ENCODE measurements at places on chromosomes 3 and 15.

GRCh38 chr3:81295906-81296577 lies 465.4 kb downstream of the GBE1 start:
- no peak for DNase-seq

DNA sequence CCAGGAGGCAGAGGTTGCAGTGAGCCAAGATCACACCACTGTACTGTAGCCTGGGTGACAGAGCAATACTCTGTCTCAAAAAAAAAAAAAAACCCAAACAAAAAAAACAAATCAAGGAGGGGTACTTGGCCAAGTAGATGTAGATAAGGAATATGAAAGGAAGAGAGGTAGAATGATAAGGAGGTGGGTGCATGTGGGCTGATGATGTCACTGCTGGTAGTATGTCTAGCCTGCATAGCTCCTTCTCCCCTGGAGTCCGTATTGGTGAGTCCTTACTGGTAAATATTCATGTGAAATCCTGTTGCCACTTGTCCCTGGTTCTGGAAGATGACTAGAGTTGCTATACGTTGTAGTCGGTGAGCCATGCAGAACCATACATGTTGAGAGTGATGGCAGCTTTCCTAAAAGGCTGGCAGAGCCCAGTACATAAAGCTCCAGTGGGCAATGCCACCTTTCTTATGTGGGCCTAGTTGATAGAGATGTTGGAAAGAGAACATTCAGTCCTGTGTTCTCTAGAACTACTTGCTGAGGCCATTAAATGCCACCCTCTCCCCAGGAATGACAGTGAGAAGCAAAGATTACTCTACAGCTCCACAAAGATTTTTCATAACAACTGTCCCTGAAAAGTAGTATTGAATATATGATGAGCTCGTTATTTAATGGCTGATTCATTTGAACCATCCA lies 11.0 kb downstream of the KAT2B start:
- no peak for DNase-seq

DNA sequence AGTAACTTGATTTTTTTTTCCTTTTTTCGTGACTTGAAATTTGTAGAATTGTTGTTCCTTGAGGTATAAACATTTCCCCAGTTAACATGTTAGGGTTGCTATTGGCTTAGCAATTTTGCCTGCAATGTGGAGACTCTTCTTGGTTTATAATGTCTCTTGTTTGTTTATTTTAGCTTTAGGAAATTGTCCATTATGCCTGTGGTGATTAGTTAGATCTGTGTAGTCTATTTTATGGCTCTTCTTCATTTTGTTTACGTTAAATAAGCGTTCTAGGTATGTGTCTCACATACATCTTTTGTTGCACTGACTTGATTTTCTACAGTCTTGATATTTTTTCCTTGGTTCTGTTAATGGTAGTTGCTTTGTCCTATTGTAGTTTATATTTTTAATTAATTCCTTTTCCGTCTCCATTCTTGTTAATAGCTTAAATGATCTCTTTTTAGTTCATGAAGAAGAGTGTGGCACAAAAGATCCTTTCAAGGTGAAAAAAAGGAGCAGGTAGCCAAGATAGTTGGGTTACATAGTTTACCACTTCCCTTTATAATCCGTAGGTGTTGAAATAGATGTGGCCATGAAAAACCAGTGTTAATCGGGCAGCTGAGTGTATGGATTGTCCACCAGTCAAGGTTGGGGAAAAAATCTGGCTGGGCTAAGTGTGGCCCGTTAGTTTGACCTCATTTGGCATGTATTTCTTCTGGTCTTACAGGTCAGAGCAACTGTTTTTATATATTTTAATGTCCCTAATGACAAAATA lies 12.1 kb downstream of the IQGAP1 start:
- DNase-seq: no peak

DNA sequence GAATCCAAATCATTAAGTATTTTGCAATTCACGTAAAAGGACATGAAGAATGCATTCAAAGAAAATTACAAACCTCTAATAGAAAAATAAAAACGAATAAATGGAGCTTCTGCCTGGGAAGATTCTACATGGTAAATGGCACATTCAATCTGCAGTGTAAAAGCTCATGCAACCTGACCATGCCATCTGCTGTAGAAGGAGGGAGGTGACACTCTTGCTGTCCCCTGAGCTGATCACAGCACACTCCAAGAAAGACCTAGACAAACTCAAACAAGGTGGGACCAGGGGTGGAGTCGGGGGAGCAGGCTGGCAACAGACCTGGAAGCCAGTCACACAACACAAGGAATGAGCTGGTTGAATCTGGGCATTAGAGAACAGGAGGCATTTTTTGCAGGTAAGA lies 101.8 kb downstream of the BDH1 start:
- DNase-seq: no peak

- no peak for DNase-seq
Measured at GRCh38 chr3:50167069-50167840, 12.1 kb downstream of the SEMA3F start.

DNA sequence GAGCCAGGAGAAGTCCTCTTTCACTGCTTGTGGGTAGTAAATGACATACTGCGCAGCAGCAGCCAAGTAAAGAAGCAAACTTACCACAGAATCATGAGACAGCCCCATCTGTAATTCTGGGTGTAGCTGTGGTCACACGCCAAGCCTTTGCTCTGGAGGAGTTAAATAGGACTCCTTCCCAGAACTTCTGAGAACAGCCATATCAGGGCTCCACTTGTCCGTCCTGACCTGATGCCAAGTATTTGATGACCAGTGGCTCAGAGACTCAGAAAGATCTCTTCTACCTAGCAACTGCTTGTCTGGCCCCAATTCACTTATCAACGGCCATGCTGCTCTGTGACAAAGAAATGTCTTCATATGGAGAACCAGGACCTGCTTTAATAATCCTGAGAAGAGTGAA lies 20.6 kb upstream of the GOLIM4 start:
- no peak for DNase-seq

DNA sequence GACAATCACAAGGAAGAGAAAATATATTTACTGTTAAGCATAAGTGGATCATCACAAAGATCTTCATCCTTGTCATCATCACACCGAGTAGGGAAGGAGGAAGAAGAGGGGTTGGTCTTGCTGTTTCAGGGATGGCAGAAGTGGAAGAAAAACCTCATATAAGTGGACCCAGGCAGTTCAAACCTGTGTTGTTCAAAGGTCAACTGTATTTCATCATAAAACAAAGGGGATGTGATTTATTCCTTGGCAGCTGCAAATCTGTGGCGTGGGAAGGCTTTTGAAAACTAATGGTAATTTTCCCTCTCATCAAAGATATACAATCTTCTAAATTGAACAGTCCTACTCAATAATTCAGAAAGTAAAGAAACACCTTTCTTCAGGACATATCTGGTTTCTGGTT lies 129.9 kb upstream of the ABI3BP start:
- DNase-seq: no peak

GRCh38 chr15:80456517-80457492 lies 52.6 kb downstream of the ARNT2 start:
- DNase-seq: no peak

- DNase-seq: no peak
Measured at GRCh38 chr3:72155391-72156064, 370.6 kb upstream of the PROK2 start.

DNA sequence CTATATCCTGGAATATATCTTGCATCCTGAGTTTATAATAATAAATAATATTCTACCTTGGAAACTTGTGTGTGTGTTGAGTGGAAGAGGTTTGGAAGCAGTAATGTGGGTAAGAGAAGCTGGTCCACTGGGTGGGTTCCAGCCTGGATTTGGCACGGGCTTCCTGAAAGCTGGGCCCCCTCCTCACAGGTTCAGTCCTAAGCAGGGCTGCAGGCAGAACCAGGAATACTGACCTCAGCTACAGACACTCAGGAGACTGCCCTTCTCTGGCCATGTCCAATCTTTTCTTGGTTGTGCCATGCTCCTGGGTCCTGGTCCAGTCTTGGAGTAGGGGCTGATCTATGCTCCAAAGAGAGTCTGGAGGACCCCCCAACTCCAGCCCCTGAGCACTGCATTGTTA lies 4.5 kb downstream of the MYD88 start:
- DNase-seq: no peak

- DNase-seq: no peak
Measured at GRCh38 chr3:16704941-16705340, 99.7 kb upstream of the DAZL start.

DNA sequence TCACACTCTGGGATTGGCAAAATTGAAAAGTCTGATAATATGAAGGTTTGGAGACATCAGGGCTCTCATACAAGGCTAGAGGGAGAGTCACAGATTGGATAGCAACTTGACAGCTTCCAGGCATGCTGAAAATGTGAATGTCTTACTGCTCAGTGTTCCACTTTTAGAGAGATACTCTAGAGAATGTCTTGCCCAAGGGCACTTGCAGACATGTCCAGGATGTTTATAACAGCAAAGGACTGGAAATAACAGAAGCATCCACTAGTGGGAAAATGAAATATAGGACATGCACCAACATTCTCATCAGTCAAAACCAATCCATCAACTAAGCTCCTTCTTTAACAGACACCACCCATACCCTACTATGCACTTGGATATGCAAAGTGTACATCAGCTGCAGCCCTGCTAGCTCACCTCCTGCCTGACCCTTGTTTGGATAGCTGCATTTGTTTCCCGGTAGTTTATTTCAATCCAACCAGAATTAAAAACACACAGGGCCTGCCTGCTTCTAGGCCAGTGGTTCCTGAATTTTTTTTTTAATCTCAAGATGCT lies 101.6 kb upstream of the ARHGEF3 start:
- no peak for DNase-seq

DNA sequence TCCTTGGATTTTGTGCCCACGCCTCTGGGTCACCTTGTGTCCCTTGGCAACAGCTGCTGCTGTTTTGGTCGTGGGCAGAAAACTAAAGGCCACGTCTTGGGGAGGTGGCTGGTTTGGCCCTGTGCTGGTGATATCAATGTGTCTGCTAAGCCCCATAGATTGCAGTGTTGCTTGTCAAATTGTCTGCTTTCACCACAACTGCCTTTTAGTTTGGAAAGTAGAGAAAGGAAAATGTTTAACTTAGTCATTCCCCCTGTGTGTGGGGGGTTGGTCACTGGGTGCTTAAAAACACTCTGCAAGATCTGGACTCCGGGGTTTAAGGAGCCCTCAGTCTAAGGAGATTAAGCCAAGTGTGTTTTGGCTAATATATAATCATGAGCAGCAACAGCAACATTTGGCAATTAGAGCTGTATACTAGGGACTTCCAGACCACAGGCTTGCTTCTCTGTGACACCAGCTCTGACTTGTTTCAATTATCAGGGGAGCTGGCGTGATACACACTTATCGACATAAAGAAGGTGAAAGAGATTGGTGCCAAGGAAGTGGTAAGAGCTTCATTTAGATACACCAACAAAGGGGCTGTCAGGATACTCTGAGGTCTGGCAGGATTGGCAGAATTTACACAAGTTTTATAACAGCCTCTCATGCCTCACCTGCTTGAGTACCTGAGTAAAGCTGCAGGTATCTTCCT lies 3.5 kb downstream of the SMAD3 start:
- DNase-seq: no peak

- no peak for DNase-seq
Measured at GRCh38 chr3:130939753-130940152, 45.9 kb downstream of the ATP2C1 start.
